ENCODE measurements at places on chromosomes 6 and 20.

- DNase-seq, result no peak
These were observed 1.9 kb downstream of the FNDC11 start for GRCh38 chr20:63555661-63556381.

DNA sequence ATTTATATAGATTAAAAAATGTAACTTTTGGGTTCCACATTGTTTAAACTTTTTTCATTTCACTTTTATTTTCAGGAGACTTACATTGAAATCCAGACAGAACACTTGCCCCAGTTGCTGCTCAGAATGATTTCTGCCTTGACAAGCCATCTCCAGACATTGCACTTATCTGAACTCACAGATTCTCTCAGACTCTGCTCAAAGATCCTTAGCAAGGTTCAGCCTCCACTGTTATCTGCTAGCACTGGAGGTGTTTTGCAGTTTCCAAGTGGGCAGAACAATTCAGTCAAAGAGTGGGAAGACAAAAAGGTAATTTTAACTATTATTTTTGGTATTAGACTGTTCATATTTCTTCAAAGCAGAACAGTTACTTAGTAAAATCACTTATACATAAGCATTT is 58.0 kb downstream of the DOP1A start:
- DNase-seq, result no peak

GRCh38 chr6:3312604-3313231 is 54.0 kb downstream of the PSMG4 start:
- DNase-seq, result no peak

- DNase-seq, result no peak
These were observed 116.8 kb downstream of the OTOR start for GRCh38 chr20:16864963-16865362.

- no peak for DNase-seq
These were observed 41.0 kb upstream of the HMGA1 start for GRCh38 chr6:34195726-34196115.

DNA sequence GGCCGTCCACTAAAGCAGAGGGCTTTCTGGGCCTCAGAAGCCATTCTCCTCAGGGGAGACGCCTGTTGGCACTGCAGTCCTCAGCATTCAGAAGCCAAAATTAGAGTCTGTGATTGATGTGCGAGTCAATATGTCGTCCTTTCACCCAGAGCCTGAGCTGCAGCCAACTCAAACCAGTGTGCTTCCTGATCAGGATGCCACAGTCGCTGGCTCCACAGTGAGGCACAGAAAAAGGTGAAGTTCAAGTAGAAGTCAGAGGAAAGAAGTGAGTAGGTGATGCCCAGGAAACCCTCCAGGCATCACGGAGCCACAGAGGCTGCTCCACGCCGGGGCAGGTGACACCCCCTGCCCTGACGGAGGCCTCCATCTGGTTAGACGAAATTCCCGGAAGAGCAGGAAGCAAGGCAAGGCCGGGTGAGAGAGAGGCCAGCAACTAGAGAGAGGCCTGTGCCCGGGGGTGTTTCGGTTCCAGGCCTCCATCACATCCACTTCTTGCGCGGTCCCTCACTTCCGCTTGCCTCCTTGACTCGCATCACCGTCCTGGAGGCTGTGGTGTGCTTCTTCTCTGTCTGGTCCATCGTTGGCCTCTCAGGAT is 177.7 kb upstream of the SNX9 start:
- DNase-seq, result no peak

DNA sequence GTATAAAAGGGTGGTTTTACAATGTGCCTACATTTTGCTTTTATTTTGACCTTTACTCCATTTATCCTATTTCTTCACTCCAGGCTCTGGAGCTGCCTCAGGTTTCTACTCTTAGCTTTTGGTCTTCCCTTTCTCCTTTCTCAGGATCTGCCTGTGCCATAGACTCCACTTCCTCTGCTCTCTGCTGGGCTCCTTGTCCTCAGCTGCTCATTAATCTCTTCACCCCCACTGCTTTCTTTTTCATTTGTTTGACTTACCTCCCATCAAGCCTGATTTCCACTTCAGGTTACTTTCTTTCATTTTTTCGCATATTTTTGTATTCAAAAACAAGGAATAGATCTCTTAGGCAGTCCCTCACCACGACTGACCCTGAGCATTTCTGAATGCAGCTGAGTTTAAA is 106.8 kb downstream of the COL19A1 start:
- no peak for DNase-seq

DNA sequence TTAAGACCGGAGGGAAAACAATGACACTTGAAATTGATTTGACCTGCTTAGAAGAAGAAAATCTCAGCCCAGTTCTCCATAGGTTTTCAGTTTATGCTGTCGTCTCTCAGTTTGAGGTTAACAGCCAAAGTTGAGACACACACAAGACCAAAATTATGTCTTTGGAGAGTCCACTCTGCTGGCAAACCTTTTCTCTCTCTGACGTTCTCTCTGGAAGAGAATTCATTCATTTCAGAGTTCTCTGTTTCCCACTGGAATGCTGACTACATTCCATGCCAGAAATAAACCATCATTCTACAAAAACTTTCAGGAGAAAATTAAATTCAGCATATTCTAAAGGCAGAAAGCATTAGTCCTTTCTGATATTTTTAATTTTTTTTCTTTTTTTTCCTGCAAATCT is 155.2 kb downstream of the TFAP2A start:
- DNase-seq, result no peak

- no peak for DNase-seq
These were observed 90.0 kb upstream of the BEND3 start for GRCh38 chr6:107205058-107205998.

DNA sequence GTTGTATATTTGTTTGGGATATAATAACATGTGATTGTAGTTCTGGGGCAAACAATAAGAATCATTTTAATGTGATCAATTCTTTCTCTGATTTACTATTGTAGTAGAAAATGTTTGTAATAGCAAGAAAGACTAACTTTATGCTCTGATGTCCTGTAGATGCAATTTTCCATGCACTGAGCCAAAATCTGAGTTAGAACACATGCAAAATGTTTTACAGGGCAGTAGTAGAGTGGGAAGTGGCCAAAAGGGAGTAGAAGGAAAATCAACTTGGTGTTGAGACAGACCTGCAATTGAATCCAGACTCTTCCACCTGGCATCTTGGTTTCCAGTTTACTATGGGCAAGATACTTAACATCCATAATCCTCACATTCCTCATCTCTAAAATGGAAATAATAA is 93.5 kb upstream of the BMP5 start:
- DNase-seq, result no peak

DNA sequence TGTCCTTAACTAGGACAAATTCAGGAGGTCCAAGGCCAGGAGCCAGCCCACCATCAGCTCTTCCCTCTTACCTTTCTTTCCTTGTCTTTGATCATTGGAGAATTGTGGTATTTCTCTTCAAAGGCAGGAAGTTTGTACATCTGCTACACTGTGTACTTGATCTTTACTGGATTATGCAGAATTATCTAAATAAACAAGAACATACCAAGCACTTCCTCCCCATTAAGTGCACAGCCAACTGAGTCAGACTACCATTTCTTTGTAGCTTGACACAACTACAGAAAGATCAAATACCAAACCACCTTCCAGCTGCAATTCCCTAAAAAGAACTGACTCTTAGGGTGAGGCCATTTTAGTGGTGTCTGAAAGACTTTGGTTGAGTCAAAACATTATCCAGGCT is 195.1 kb downstream of the HDGFL1 start:
- no peak for DNase-seq

GRCh38 chr20:62286493-62287064 is 16.2 kb upstream of the ADRM1 start:
- DNase-seq, result no peak

- no peak for DNase-seq
These were observed 53.7 kb downstream of the PPP1R16B start for GRCh38 chr20:38859070-38859690.

DNA sequence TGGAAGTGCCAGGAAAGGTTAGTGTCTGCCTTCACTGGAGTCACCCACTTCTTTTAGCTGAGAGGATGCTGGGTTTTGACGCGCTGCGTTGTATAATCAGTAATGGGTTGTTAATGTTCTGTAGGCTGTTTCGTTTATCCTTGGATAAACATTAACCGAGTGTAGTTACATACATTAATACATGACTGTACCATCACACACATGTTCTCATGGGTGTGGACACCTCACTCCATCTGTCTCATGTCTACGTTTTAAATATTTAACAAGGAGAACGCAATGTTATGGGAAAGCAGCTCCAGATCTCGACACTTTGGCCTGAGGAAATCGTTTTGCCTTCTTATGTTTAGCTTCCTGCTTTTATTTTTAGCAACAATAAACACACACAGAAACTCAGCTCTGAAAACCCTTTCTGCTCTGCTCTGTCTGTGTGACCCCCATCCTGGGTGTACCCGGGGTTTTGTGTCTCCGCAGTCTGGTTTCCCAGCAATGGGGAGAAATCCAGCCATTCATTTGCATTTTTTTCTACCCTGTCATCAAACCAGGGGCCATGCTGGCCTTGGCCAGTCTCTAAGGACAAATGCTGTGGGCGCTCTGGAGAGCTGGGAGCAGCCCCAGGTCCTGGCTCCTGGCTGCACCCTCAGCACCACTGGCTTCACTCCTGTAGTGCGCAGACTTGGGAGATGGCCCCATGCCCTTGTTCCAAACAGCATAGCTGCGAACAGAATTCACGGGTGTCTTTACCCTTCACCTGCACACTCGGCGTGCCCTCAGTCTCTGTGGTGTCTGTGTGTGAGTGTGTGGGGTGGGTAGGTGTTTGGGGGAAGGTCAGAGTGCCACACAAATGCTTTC is 110.8 kb downstream of the ERMARD start:
- DNase-seq, result no peak

DNA sequence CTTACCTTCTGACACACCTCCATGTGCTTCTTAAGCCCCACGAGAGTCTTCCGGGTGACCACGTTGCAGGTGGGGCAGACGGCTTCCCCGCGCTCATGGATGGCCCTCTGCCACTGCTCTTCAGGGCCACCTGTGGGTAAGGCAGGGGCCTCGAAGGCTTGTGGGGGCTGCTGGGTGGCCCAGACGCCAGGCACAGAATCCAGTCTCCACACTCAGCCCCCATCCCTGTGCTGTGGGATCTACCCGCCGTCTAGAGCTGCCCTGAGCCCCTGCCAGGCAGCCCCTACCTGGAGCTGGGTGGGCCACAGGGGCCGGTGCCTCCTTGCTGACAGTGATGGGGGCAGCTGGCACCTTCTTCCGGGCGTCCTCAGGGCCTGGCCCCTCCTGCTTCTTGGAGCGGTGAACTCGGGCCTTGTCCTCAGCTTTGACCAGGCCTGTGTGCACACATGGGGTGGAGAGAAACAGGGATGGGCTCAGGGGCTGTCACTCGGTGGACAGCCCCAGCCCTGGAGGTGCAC is 5.9 kb downstream of the ZNF512B start:
- no peak for DNase-seq

- DNase-seq, result no peak
These were observed 109.1 kb downstream of the C6orf58 start for GRCh38 chr6:127686084-127686483.

DNA sequence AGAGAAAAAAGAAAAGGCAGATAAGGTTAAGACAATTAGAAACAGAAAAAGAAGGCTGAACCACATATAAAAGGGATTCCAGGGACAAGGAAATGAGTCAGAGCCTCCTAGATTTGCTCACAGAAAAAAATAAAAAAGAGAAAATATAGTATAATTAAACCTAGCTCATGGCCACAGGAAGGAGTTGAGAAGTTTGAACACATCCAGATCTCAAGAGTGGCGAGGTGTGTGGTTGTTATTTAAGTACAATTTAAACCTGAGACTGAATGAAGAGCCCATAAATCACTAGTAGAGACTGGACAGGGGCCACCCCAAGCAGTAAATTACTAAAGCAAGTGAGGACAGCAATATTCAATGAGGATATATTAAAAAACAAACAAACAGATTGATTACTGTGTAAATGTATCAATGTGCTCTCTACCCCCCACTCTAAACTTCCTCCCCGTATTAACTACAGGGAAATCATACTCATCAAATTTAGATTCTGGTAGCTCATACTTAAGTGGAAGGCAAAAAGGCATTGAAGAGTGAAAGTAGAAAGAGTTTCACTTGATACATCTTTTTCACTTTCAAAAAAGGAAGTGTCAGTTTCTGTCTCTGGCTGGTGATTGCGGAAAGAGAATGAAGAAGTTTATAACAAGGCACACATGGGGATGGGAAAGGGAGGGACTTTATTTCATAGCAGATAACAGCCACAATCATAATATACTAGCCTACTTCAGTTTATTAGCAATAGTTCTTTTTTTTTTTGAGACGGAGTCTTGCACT is 49.3 kb upstream of the SCAF8 start:
- DNase-seq, result no peak

DNA sequence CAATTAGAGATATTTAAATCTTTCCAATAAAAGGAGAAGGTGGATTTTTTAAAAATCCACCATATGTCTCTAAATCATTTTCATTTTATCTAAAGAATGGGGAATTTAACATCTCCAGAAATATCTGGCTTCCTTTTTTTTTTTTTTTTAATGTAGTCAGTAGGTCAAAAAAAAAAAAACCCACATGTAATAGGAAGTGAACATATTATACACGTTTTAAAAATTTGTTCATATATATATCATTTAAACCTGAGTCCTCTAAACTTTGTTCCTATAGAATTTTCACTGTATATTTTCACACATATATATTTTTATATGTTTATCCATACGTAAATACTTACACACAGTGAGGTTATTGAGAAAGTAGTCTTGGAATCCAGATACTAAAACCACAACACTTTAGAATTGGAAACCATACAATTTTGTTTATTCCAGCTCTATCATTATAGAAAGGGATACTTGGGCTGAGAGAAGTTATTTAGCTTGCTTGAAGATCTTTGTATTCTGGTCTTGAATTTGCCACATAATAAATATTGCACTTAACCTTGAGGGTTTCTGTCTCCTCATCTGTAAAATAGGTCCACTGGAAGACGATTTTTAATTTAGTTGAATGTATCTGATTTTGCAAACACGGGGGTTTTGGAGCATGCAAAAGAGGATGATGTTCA is 62.1 kb upstream of the ZNF217 start:
- no peak for DNase-seq

DNA sequence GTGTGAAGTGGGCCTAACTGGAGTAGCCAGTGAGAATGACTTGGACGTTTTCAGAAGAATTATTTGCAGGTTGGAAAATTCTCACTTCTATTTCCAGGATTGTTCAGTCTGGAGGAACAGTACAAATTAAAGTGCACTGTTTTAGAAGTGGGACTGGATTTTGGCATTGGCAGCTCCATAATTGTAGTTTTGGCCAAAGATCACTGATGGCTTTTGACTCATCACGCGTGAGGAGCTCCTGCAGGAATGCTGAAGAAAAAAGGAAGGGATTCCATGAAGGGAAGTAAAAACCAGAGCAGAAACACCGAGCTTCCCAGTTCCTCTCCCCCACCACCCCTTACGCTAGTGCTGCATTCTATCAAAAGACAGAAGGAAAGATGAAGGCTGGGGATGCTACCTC is 103.5 kb downstream of the JARID2 start:
- DNase-seq, result no peak
